ENCODE measurements at places on chromosomes 5 and 9.

DNA sequence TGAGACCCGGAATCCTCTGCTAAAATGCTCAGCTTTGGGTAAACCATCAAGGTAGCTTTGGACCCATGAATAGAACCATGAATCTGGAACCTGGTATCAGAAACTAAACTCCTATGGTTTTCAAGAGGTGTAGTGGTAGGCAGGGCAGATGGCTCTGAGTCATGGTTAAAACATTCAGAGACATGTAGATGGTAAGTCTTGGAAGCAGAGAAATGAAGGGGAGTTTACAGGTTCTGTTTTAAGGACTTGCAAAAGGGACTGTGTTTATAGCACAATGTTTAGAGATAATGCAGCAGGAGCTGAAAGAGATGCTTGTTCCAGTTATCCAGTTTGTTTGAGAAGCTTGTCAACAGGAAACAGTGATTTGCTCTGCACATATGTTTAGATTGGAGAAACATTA, 36.0 kb upstream of the FBN2 start:
- DNase-seq: no peak

- no peak for DNase-seq
Measured at GRCh38 chr5:128252196-128252595, 168.6 kb downstream of the SLC12A2 start.

GRCh38 chr9:133458643-133459312, 1.0 kb upstream of the CACFD1 start:
- no peak for DNase-seq

DNA sequence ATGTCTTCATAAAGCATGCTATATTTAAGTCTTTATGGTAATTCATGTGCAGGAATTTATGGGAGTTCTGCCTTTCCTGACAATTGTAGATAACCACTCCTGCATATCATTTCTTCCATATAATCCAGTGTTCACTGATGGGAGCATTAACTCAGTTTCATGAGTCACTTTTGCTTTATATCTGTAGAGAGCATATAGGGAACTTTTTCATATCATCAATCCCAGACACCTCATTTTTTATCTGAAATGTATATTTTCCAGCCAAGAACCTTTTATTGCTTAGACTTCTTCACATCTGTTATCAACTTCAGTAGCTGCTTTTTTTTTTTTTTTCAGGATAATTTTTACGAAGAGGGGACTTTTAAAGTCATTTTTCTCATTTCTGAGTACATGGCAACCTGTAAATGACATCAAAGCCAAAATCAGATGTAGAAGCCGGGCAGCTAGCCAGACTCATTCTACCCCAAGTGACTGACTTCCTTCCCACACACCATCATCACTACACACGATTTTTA, 41.1 kb downstream of the NFX1 start:
- DNase-seq: no peak

DNA sequence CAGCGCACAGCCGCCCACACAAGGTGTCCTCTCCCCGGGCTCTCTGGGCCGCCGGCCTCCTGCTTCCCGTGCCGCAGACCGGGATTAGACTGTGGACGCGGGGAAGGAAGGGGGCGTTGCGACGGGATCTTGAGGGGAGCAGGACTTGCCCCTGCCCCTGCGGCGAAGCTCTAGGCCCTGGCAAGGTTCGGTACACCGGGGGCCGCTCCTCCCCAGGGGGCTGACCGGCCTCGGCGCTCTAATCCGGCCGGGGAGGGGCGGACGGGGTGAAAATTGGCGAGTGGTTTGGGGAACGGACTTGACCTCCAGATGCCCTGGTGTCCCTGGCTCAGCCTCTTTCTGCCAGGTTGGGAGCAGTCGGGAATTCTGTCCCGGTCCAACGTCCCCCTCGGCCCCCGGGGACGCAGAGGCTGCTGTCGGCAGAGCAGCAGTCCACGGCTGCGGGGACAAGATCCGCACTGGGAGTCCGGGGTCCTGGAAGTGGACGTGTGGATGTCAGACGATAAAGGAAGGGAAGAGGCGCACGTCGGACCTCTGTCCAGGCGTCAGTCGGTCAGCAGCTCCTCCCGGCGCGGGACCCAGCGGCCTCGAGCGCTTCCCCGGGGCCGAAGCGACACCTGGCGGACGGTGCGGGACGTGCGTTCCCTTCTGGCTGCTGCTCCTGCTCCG, 1.9 kb upstream of the CNTFR start:
- DNase-seq: peak; percentile 65

GRCh38 chr9:127451608-127451857, 223 bp downstream of the LRSAM1 start:
- no peak for DNase-seq

DNA sequence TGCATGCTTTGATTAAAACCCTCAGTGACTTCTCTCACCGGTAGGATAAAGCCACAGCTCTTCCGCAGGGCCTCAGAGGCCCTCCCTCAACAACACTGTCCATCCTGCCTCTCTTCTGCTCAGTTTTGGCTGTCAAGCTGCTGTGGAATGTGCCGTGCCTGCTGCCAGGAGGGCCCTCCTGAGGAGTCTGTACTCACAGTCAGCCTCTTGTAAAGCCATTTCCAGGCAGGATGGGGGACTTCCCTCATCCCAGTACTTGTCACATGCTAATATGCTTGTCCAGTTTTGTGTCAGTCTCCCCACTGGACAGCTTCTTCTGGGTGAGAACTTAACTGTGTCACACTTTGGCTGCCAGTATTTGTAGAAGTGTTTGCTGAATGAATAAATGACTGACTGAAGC, 13.9 kb upstream of the DDX41 start:
- no peak for DNase-seq

DNA sequence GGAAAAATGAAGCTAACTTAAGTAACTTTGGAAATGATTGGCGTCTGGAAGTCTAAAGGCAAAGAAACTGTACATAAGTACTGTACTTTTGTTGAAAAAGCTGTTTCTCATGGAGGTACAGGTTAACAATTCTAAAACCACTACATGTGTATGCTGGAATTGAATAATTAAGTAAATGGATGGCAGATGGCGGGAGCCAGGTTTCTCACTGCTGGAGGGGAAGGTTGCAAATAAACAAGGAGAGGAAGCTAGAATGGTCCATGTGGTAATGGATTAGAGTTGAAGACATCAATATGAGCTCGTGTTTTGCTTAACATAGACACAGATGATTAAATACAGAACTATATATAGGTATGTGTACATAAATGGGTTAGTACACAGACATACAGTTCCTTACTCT, 43.2 kb upstream of the ASTN2 start:
- no peak for DNase-seq

GRCh38 chr9:70979966-70980365, 141.5 kb downstream of the TRPM3 start:
- DNase-seq: no peak

GRCh38 chr5:14134083-14134482, 9.1 kb upstream of the TRIO start:
- DNase-seq: no peak

- DNase-seq: no peak
Measured at GRCh38 chr9:89793551-89793950, 188.7 kb downstream of the GADD45G start.

DNA sequence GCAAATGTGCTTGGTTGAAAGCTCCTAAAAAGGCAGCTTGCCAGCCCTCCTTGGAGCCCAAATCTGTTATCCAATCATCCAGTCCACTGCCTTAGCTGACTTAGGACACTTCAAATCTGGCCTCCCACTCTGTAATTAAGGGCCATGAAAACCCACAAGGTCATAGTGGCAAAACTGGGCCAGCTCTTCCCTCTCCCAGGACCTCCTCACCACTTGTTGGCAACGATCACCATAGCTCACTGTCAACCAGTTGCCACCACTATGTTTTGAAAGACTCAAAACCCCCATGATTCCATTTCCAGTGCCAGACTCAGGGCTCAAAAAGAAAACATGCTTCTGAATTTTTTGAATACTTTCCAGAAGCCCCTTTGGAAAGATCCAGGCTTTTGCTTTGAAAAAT, 107.5 kb downstream of the NREP start:
- DNase-seq: no peak

DNA sequence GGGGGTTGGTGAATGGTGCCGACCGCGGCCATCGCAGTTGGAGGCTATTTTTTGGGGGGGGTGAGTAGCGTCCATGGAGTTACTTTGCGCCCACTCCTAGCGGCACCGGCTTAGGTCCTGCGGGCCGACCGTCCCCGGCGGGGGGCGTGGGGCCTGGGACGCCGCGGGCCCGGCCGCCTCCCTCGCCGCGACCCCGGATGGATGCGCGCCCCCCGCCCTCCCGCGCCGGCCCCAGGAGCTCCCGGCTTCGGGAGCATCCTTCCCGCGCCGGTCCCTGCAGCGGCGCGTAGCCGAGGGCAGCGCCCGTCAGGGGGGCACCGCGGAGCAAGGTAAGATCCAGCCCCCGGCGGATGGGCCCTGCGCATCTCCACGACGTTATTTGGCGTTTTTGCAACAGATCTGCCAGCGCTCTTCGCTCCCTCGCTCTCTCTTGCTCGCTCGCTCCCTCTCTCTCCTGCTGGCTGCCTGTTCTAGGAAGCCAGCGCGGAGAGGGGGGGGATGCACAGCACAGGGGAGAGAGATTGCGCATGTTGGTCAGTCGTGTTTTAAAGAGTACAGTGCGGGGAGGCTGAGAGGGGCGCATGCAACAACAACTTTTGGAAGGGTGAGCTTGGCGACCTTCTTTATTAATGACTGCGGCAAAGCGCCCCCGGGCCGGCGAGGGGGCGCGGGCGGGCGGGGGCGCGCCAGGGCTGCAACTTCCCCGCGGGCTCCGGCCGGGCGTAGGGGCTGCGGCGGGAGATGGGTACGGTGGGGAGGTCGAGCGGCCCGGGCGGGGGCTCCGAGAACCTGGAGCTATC, 413 bp downstream of the JADE2 start:
- peak; percentile 62 for DNase-seq

DNA sequence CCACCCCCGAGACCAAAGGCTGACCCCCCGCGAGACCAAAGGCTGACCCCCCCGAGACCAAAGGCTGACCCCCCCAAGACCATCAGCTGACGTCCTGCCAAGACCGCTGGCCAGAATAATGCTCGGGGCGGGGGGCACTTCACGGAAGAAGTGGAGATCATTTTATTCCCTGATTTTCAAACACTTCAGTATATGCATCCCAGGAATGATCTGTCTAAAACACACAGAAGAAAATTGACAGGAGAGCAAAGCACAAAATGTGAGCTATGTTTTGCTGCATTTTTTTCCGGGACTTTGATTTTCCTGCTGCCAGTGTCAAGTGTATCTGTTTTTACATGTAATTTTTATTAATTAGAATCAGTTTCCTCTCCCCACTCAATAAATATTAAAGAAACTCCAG, 67.1 kb downstream of the ADAMTS2 start:
- no peak for DNase-seq

DNA sequence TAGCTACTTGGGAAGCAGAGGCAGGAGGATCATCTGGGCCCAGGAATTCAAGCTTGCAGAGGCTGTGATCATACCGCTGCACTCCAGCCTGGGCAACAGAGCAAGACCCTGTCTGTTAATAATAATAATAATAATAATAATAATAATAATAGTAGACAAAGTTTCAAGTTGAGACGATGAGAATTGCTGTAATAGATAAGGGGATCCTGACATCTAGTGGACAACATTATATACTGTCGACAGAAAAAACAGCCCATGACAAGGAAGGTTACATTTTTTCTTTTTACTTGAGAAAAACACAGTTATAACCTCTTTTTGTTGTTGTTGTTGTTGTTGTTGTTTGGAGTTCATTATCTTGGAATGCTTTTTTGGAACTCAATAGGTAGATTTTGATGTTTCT, 35.3 kb downstream of the NDFIP1 start:
- DNase-seq: peak; percentile 25

- DNase-seq: no peak
Measured at GRCh38 chr5:105696440-105696839, 1974.3 kb downstream of the EFNA5 start.

DNA sequence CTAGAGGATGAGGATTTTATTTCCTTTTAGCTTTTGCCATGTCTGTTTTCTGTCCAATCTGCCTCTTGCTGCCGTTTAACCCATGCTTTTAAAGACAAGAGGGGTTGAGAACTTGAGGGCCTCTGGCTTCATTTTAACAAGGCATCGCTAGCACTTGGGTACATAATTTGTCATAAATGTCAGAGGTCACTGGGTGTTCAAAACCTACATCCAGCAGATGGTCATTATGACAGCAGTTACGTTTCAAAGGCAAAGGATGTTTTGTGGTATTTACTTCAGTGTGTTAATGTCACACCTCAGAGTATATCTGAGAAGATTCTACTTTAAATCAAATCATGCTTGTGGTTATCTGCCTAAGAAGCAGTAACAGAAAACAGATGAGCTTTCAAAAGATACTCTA, 918.3 kb downstream of the NR2F1-AS1 start:
- no peak for DNase-seq

DNA sequence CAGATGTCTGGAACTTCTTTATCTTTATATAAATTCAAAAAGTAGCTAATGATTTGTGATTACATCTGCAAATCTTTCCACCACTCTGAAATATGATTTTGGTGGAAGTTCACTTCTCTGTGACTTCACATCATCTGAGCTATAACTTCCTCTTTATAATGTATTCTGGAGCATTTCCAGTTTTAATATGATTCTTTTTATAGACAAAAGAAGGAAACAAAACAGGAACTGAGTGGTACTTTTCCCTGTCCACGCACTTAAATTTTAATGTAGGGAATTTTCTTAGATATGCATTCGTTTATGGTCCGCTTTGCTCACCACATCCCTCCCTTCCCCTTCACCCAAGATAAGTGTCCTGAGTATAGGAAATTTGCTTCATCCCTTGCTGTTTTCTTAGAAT, 333.5 kb downstream of the CHSY3 start:
- no peak for DNase-seq

- no peak for DNase-seq
Measured at GRCh38 chr5:36878392-36879082, 2.0 kb downstream of the NIPBL start.

DNA sequence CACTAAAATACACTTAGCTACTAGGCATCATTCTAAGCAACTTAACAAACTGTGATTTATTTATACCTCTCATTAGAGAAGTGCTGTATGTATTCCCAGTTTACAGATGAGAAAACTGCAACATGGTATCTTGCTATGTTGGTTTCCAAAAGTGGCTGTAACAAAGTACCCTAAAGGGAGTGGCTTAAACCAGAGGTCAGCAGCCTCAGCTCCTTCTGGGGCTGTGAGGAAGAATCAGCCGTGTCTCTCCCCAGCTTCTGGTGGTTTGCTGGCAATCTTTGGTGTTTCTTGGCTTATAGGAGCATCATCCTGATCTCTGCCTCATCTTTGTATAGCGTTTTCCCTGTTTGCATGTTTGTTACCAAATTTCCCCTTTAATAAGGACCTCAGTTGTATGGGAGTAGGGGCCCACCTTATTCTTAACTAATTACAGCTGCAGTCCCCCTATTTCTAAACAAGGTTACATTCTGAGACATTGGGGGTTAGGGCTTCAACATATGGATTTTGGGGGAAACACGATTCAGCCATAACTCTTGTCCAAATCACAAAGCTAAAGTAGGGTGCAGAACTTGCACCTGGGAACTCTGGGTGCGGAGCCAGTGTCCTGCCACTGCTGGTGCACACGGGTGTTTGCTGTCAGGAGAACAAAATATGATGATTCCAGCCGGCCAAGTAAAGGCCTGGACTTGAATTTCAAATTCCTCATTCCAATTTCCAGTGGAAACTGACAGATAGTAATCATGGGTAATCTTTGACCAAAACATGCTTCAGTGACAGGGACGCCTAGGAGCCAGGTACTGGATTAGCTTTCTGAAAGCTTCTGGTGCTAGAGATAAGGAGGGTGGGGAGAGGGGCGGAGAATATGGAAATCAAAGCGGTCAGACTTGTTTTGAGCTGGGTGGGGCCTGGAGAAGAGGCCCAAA, 43.3 kb downstream of the RAI14 start:
- no peak for DNase-seq
